ENCODE measurements at places on chromosomes 1 and 21.

DNA sequence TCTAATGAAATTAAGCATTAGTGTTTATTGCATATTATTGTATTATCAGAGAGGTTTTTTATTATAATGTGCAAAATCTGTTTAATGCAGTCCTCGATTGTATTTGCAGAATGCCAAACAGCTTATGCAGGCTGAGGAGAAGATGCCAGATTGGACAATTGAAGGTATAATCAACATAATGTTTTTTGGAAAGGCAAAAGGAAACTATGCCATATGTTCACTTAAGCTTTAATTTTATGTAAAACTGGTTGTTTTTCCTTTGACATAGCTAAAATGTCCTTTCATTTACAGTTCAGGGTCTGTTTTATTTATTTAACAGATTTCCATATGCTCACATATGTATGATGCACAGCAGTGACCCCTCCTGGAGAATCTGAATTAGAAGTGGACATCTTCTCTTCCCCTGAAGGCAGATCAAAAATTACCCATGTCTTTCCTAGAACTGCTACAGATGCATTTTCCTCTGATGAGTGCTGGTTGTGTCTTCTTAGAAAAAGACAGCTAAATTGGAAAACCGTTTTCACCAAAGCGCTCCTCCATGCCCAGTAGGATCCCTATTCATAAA, 143.5 kb upstream of the USH2A start:
- DNase-seq: no peak

DNA sequence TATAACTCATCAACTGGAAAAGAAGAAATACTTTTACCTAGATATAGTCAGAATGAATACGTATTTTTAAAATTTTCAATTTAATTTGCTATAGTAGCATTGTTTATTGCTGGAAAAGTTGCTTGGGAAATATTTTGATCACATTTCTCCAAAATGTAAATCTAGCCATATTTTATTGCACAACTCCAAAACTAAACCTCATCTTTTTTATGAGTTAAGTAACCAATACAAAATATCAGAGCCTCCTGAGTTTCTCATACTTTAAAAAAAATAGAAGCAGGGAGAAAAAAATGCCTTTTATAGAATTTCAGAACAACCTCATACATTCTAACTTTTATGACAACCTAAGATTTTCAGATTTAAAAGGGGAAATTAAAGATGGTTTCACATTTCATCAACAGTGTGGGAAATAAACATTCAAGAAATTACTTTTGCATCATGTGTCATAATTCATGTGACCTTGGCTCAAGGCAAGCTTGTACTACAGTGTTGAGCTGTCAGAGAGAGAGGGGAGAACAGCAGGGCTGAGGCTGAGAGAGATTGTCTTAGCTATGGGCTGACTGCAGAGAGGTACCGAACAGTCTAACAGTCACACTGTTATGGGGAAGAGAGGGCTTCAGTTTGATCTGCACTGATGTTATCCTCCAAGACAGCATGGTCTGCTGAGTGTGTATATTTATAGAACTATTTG, 519.0 kb downstream of the LTN1 start:
- DNase-seq: no peak

- DNase-seq: no peak
Measured at GRCh38 chr21:45894450-45894825, 87.1 kb upstream of the COL6A1 start.

- DNase-seq: no peak
Measured at GRCh38 chr1:222339376-222339947, 208.4 kb downstream of the HHIPL2 start.

- no peak for DNase-seq
Measured at GRCh38 chr1:203275656-203276272, 29.6 kb upstream of the BTG2 start.

DNA sequence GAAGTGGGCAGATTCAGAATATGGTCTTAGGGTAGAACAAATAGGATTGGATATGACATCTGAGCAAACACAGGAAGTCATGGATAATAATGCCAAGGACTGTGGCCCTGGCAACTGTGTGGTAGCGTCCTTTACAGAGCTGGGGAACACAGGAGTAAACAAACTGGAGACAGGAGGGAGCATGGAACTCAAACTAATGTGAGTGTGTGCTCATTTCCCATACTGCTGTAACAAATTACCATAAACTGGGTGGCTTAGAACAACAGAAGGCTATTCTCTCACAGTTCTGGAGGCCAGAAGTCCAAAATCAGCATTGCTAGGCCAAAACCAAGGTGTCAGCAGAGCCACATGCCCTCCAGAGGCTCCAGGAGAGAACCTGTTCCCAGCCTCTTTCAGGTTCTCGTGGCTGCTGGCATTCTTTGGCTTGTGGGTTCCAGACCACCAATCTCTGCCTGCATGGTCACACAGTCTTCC, 106.4 kb downstream of the TGFBR3 start:
- no peak for DNase-seq

DNA sequence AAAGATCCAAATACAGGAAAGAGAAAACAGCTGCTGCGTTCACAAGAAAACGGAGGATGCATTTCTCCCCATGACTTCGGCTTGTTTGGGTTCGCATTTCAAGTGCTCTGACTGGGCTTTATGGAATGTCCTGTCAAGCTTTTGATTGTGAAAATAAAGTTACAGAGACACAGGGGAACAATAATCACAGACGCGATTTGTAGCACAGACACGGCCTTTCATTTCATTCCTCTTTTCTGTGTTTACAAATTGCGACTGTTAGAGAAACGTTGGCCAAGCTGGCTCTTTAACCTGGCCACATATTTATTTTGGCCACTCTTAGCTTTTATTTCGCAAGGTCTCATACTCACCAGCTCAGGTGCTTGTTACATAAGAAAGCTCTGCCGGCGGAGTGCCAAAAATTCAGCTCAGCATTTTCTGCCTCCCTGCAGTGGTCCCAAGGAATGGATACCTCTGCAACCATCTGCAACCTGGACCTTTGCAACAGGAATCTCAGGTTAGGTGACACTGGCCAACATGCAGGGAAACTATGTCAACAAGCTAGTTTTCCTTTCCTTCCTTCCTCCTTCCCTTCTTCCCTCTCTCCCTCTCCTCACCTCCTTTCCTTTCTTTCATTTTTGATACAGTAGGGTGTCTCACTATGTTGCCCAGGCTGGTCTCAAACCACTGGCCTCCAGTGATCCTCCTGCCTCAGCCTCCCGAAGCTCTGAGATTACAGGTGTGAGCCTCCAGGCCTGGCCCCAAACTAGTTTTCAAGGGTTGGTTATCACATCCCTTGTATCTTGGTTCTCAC, 58.2 kb upstream of the SLC45A1 start:
- DNase-seq: no peak

GRCh38 chr1:106907795-106908194, 148.7 kb upstream of the PRMT6 start:
- DNase-seq: no peak

- DNase-seq: no peak
Measured at GRCh38 chr1:160548960-160549664, 26.1 kb upstream of the SLAMF6 start.

DNA sequence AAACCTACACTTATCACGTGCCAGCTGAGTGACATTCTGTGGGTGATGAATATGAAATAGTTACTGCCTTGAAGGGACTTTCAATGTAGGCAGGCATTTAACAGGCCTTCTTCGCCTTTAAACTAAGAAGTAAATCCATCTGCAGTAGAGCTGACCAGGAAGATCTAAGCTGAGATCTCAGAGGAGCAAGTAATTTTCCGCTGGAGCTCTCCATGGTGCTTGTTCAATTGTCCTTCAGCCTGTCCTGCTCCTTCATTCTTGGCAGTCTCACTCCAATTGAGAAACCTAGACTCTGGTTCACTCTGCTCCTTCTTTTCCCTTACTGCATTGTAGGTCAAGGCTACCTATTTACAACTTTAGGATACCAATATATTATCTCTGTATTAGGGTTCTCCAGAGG, 183.5 kb downstream of the HMCN1 start:
- no peak for DNase-seq

GRCh38 chr1:240423246-240423924, 188.6 kb downstream of the GREM2 start:
- DNase-seq: no peak

- no peak for DNase-seq
Measured at GRCh38 chr1:56787330-56787729, 31.9 kb downstream of the FYB2 start.

DNA sequence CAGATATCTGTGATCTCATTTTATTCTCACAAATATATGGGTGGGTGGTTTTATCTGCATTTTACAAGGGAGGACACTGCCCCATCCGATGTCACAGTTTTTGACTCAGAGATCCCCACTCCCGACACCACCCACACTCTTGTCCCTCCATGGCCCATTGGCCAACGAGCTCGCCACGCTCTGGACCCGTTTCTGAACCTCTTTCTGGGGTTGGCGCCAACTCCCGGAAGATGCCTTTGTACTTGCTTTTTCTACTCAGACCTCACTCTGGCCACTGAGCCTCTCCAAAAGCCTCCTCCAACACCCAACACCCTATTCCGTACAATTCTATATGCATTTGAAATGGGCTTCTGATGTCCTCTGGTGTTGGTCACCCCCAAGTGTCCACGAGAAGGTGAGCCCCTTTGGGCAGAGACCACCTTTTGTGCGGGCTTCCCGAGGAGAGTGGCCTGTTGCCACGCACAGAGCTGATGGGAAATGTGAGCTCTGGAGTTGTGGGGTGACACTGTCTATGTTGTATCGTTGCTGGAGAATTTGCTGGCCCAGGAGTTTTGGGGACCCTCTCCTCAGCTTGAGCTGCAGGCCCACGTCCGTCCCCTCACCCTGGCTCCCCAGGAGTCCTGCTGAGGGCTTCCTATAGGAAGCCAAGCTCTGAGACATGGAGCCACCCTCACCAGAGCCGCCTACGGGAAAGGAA, 366.9 kb upstream of the VAMP3 start:
- DNase-seq: no peak

GRCh38 chr21:21084179-21084578, 86.0 kb downstream of the NCAM2 start:
- DNase-seq: no peak

DNA sequence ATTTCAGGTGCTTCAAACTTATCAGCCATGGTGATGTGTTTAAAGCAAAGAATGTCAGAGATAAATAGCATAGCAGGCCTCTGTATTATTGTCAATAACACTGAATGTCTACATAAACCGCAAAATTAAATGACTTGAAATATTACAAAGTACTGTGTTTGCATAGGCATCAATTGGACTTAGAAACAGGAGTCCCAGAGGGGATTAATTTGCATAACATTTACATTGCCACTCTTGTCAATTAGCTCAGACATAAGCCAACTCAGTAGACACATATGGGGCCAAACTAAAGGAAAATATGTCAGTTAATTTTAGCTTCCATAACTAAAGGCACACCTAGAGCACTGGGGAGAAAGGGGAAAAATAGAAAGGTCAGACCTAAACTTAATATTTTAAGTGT, 814.5 kb upstream of the NEGR1 start:
- DNase-seq: no peak

- DNase-seq: no peak
Measured at GRCh38 chr1:20136249-20136648, 2.9 kb upstream of the PLA2G2F start.

DNA sequence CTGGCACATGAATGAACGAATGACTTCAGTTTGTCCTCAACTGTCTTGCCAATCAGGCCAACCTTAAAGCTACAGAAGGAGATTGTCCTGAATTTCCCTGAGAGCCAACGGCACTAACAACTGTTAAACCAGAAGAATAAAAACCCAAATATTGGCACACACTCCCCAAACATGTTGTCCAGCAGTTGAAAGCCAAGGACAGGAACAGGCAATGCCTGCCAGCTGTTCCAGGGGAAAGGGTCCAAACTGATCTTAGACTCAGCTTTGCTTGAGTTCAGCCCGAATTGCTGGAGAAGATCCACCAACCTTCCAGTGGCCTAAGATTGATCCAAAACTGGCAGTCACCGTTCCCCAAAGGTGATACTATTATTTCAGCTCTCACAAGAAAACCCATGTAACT, 22.4 kb upstream of the AHCTF1 start:
- no peak for DNase-seq

GRCh38 chr1:36771240-36771639, 263.1 kb downstream of the GRIK3 start:
- no peak for DNase-seq

- no peak for DNase-seq
Measured at GRCh38 chr21:37940691-37941090, 24.4 kb upstream of the KCNJ6 start.

DNA sequence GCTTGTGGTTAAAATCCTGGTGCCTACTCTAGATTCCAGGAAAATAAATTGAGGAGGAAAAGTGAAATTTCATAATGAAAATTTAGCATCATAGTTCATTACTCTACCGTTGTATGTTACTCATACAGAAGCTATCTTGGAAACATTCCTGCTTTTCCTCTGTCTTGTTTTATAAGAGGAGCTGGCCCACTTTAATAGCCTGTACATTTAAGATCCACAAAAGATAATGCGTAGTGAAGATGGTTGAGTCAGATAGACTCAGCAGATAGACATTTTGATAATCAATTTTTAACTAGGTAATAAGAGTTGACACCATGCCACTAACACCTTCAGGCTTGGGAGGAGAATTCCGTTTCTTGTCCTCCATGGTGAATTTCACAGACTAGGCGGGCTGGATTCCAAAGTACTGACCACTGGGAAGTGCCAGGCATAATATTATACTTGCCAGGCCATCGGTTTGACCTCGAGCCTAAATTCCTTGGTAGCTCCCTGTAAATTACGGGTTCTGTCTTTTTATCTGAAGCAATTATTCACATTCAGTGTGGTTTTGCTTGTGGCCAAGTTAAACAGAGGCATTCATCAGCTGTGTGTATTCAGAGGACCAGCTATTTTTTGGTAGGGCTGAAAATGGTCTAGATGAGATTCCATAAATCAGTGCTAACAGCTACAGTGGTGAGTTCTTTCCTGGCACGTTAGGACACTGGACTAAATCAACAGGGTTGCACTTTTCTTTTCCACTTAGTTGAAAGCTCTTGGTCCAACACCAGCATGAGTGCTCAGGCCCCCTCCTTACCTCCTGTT, 111.9 kb upstream of the KAZN start:
- no peak for DNase-seq

DNA sequence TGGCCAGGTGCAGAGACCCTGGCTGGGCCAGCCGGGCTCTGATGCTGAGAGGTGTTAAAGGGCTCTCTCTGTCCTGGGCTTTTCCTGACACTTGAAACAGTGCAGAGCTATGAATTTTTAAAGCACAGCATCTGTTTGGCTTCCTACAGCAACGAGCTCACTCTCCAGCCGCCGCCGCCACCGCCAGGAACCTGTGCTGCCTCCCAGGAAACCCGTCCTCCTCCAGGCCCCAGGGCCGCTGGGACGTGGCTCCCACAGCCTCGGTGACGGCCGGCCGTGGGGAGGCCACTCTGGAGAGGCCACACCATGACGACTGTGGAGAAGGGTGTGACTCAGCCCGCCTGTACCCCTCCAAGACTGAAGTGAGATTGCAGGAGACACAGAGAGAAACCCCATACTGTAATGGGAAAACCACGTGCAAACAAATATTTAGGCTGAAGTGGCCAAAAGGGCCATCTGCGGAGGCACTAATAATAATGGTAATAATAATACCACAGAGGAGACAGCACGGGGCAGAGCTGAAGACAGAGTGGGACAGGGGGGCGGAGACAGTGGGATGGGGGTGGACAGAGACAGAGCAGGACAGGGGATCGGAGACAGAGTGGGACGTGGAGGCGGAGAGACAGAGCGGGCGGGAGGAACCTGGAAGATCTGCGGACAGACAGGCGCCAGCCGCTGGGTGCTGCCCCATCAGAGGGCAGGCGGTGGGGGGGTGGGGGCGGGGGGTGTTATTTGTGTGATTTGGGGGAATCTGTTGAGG, 139.2 kb downstream of the CASZ1 start:
- DNase-seq: no peak

GRCh38 chr1:27491748-27492700, 2.1 kb upstream of the WASF2 start:
- DNase-seq: no peak

Data from activated naive CD4-positive, alpha-beta T cell treated with anti-CD3 and anti-CD28 coated beads, Interleukin-2, amount 50 U/mL, for 72 hours (primary cell).